Adrenal gland (tissue), 19 donors: ENCODE measurements at places on chromosomes 3 and 15. TPM values are rescaled to one million over a fixed set of nuclear protein-coding genes. Genes with fewer than 3 reads are reported as not detected.

- H3K27me3 ChIP-seq: no peaks in the 10 kb centered on the region
- no peak overlapping the region for H3K4me3 ChIP-seq
- DNase-seq: no peak
- no peak overlapping the region for H3K27ac ChIP-seq
- peaks cover 36% of the 10 kb centered on the region for H3K4me1 ChIP-seq
Observed at GRCh38 chr15:101124731-101125451, 127.0 kb downstream of the CHSY1 start.

DNA sequence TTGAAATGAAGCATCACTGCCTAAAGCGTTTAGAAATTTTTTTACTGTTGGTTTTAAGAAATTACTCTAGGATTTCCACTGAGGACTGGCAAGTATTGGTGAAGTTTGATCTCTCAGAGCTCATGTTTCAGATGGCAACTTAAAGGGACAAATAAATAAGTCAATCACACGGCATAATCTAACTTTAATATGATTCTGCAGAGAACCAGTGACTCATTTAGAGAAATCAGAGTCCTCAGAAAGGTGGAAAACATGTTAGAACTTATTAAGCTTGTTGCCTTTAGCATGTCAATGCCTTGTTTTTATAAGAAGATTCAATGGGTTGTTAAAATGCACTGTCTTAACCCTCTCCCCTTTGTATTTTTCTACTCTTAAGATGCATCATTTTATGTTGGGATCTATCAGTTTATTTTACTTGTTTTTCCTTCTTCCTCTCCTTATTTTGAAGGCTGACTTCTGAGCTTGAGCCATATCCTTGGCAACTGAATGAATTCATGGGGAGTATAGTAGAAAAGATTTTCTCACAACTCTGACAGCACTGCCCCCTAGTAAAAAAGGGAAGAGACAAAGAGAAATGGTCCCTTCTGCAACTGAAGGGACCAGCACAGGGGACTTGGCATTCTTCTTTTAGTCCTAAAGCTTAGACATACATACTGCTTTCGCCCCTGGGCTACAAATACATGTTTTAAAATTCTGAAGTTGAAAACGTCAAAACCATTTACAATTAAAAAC, 431.2 kb downstream of the LPP start:
- H3K4me1 ChIP-seq: peaks cover 24% of the 10 kb centered on the region
- H3K27ac ChIP-seq: peak overlapping the region; percentile 20
- H3K36me3 ChIP-seq: no peaks in the 10 kb centered on the region
- H3K4me3 ChIP-seq: no peak overlapping the region
- no peak for DNase-seq

The TLR9 gene
- 0.34 TPM for polyA plus RNA-seq

- H3K27ac ChIP-seq: no peak overlapping the region
- H3K36me3 ChIP-seq: no peaks in the 10 kb centered on the region
- DNase-seq: no peak
- H3K4me1 ChIP-seq: no peaks in the 10 kb centered on the region
- no peaks in the 10 kb centered on the region for H3K27me3 ChIP-seq
Observed at GRCh38 chr3:132088291-132088690, 53.5 kb upstream of the CPNE4 start.

DNA sequence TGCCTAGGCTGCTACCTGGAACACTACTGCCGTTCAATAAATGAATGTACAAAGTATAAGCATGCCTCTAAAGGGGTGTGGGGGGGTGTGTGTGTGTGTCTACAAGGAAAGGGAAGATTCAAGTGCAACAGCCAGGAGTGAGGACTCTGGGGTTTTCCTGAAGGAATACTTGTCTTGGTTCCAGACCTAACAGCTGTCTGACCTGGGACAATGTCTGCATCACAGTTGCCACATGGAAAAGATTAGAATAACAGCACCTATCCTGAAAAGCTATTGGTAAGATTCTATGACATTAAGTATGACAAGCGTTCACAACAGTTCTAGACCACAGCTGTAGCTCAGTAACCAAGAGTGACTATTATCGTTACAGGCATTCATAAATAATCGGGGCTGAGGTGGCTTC, 345.2 kb downstream of the FOXP1 start:
- no peaks in the 10 kb centered on the region for H3K36me3 ChIP-seq
- H3K4me1 ChIP-seq: no peaks in the 10 kb centered on the region
- H3K4me3 ChIP-seq: no peak overlapping the region
- no peak overlapping the region for H3K27ac ChIP-seq
- no peak for DNase-seq
- H3K27me3 ChIP-seq: no peaks in the 10 kb centered on the region

DNA sequence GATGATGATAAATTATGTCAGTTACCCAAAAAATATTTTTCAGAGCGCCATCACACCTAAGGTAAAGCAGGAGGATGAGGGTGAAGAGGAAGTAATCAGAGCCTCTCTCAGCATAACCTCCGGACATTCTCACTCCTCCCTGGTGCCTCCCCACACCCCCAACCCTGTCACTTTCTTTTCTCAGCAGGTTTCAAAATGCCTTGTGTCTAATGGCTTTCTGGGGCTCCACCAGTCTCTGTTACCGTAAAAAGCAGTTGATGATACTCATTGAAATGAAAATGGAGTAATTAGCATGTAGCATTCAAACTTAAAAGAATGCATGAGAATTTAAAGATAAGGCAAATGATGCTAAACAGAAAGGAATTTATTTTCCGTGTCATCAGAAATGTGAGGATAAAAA, 180.0 kb downstream of the ERC2 start:
- H3K27ac ChIP-seq: no peak overlapping the region
- H3K4me3 ChIP-seq: no peak overlapping the region
- H3K4me1 ChIP-seq: no peaks in the 10 kb centered on the region

The DNAH1 gene
- 24.4 TPM for polyA plus RNA-seq

DNA sequence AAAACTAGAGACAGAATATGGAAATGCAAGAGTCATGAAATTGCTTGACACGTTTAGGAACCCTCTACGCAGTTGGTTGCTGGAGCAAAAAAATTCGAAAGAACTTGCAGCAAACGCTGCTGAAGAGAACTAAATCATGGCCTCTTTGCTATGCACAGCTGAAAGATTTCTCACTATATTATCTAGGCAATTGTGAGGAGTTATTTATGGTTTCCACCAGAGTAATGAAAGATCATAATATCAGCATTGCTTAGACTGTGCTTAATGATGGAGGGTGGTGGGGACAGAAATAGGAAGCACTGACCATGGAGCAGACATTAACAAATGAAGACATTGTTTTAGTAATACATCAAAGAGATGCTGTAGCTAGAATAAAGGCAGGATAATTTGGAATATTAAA, 593.4 kb upstream of the ZNF717 start:
- no peak overlapping the region for H3K4me3 ChIP-seq
- no peaks in the 10 kb centered on the region for H3K36me3 ChIP-seq
- no peak for DNase-seq
- no peaks in the 10 kb centered on the region for H3K27me3 ChIP-seq

The DNAH12 gene
- polyA plus RNA-seq: 1.4 TPM

GRCh38 chr3:134239538-134239937, 11.1 kb downstream of the RYK start:
- H3K27me3 ChIP-seq: no peaks in the 10 kb centered on the region
- no peak overlapping the region for H3K4me3 ChIP-seq
- H3K4me1 ChIP-seq: peaks cover 37% of the 10 kb centered on the region
- H3K36me3 ChIP-seq: no peaks in the 10 kb centered on the region
- no peak for DNase-seq
- H3K27ac ChIP-seq: peak overlapping the region; percentile 53

GRCh38 chr3:56904552-56905215, 102.9 kb upstream of the ARHGEF3 start:
- H3K36me3 ChIP-seq: no peaks in the 10 kb centered on the region
- no peak overlapping the region for H3K4me3 ChIP-seq
- no peaks in the 10 kb centered on the region for H3K27me3 ChIP-seq
- no peak overlapping the region for H3K27ac ChIP-seq
